ENCODE measurements at places on chromosomes 1 and 21. TPM values are rescaled to one million over a fixed set of nuclear protein-coding genes. Genes with fewer than 3 reads are reported as not detected.

The ESPN gene
- not detected for total RNA-seq

The IL20 gene
- total RNA-seq: not detected

The LRRC38 gene
- 1.4 TPM for total RNA-seq

The HLX gene
- total RNA-seq: 21.0 TPM

The TSSK3 gene
- 0.13 TPM for total RNA-seq

The TMEM81 gene
- 2.3 TPM for total RNA-seq

The SH3BGR gene
- 0.44 TPM for total RNA-seq

The AGBL4 gene
- 0.19 TPM for total RNA-seq

The ETV3L gene
- total RNA-seq: not detected

The AKR7A3 gene
- 0.16 TPM for total RNA-seq

The PTPRF gene
- total RNA-seq: 785 TPM

The HPDL gene
- total RNA-seq: 1.5 TPM

The MR1 gene
- total RNA-seq: 3.2 TPM
